SK-MEL-5 (cell line): ENCODE measurements at places on chromosomes 3 and 15. TPM values are rescaled to one million over a fixed set of nuclear protein-coding genes. Genes with fewer than 3 reads are reported as not detected.

Gene TM6SF1
- 0.08 TPM in 1 of 2 replicates, not detected in the other for total RNA-seq

- DNase-seq = no peak
Observed at GRCh38 chr15:41844814-41845213, 6.2 kb downstream of the PLA2G4B start.

DNA sequence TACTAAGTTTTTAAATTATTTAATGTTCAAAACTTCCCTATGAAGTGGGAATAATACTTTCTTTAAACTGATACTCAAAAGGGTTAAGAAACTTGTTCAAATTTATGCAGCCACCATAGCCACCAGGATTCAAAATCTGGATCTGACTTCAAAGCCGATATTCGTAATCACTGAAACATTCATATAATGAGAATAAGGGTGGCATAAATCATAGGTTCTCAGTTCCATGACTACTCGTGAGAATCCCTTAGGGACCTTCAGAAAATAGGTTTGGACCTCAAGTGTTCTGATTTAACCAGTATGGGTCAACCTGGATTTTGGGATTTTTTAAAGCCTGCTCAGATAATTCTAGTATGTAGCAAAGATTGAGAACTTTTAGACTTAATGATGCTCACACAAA, 160.6 kb downstream of the RBMS3 start:
- no peak for DNase-seq

DNA sequence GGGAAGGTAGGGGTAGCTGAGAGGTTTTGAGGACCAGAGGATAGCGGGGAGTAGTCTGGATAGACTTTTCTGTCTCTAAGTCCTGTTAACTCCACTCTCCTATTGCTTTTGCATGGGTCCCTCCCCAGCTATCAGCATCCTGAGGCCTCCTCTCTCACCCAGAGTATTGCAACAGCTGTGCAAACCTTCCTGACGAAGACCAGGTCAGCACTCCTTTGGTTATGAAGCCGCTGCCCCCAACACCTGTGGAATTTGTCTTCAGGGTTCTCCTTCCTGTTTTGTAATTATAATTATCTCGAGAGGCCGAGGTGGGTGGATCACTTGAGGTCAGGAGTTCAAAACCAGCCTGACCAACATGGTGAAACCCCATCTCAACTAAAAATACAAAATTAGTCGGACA, 24.8 kb downstream of the TYRO3 start:
- no peak for DNase-seq

GRCh38 chr3:26827169-26827568, 204.6 kb downstream of the LRRC3B start:
- no peak for DNase-seq

DNA sequence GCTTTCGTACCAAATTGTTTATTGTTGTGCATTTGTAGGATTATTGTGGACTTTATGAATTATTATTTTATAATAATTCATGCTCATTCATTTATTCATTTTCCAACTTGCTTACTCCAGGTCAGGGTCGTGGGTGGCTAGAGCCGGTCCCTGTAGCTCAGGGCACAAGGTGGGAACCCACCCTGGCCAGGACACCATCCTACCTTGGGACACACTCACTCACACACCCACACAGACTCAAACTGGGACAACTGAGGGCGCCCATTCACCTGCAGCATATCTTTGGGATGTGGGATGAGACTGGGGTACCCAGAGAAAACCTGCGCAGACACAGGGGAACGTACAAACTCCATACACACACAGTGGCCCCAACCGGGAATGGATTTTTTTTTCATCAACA, 40.6 kb downstream of the SSUH2 start:
- DNase-seq = no peak
